Fibroblast of skin of left biceps (primary cell): ENCODE measurements at places on chromosomes 13 and 19.

GRCh38 chr19:4979211-4979807 is 10.4 kb downstream of the KDM4B start:
- DNase-seq = no peak

DNA sequence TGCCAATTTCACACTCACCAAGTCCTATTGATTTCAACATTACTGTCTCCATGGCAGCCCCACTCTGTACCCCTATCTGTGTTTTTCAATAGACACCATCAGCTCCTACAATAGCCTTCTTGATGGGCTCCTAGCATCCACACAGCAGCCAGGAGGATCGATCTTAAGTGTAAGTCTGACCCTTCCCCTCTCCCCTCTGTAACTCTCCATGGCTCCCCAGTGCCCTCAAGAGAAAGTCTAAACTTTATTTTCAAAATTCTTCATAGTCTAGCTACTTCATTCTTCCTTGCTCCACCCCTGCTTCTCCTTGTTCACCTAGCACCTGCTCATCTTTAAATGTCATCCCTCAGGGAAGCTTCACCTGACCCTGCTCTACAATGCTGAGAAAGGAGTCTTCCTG is 30.0 kb upstream of the ZNRF4 start:
- no peak for DNase-seq

DNA sequence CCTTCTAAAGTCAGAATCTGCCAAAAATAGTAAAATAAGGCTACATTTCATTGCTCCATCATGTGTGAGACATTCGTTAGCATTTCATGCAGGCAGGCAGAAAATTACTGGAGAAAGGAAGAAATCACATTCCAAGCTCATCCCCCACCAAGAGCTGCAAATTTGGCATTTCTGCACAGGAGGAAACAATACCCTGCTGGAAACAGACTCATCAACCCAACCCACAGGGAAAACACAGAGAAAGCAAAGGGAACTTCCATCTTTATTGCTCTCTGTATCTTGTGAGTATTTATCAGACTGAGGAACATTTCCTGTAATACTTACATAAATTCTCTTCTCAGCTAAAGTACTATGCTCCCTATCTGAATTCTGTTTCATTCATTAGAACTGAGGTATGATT is 95.7 kb downstream of the KCTD12 start:
- no peak for DNase-seq

- no peak for DNase-seq
Measured at GRCh38 chr13:44470638-44471562, 97.3 kb downstream of the SERP2 start.

- no peak for DNase-seq
Measured at GRCh38 chr13:74476365-74476764, 342.2 kb upstream of the KLF12 start.

- DNase-seq = no peak
Measured at GRCh38 chr19:32318884-32319520, 26.4 kb upstream of the ZNF507 start.
